Muscle of back (tissue), 13 donors: ENCODE measurements at places on chromosomes 13 and 19. TPM values are rescaled to one million over a fixed set of nuclear protein-coding genes. Genes with fewer than 3 reads are reported as not detected.

GRCh38 chr13:63370101-63370500 lies 1954.5 kb upstream of the PCDH20 start:
- DNase-seq = no peak

DNA sequence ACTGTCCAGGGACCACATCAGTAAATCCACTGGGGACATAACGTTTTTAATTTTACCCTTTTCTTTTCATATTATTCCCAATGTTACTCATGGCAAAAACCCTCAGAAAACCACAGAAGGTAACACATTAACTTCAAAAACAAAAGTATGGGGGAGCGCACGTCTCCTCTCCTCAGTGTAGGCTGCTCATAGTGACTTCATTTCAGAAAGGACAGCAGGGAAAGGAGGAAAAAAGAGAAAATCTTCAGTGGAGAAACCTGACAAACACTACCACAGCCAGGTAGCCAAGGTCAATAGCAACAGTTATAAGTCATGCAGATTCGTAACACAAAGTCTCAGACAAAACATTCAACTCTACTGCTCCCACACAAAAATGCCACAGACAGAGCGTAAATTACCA lies 21.4 kb downstream of the DZIP1 start:
- no peak for DNase-seq

The CGB2 gene
- polyA plus RNA-seq = not detected

- DNase-seq = no peak
These were observed 46.2 kb downstream of the ZNF557 start for GRCh38 chr19:7115721-7116120.

- no peak for DNase-seq
These were observed 105.8 kb downstream of the LACC1 start for GRCh38 chr13:43985422-43986072.

- no peak for DNase-seq
These were observed 390.5 kb downstream of the FGF9 start for GRCh38 chr13:22061371-22061805.

The RASIP1 gene
- 19.1 TPM for polyA plus RNA-seq

DNA sequence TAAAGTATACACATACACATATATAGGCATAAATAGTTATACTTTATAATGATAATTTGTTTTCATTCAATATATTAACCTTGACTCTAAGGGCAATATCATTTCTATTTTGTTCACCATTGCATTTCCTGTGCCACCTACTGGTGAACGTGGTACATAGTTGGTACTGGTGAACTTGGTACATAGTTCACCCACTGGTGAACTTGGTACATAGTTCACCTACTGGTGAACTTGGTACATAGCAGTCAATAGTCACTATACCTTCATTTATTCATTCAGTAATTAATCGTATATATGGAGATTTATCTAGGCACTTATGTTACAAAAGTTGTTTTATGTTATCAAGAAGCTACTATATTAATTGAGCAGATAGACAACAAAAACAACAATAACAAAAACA lies 172.6 kb upstream of the ATXN8OS start:
- no peak for DNase-seq

DNA sequence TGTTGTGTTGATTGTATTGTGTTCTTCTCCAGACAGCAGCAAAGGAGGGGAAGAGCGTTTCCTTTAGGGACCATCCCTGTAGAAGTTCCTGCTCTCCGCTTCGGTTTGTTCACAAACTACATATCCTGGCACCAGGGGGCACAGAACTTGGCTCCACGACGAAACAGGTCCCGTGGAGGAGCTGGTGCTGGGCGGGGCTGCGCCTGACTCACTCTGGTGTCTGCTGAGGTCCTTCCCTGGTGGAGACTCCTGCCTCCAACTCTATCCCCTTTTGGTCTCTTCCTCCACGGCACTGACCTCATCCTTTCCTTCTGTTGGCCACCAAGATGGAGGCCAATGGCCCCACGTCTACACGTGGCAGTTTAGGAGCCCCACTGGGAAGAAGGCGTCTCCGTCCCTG lies 14.7 kb downstream of the TMPRSS9 start:
- no peak for DNase-seq

The ZNF730 gene
- 3.0 TPM for polyA plus RNA-seq

- no peak for DNase-seq
These were observed 88.6 kb downstream of the DCT start for GRCh38 chr13:94390881-94391280.

- DNase-seq = no peak
These were observed 34.4 kb downstream of the NUP58 start for GRCh38 chr13:25335856-25336255.

- DNase-seq = no peak
These were observed 139.1 kb downstream of the ZNF675 start for GRCh38 chr19:23547816-23548430.

GRCh38 chr19:15266683-15267082 lies 34.4 kb upstream of the EPHX3 start:
- DNase-seq = no peak

- peak; percentile 86 for DNase-seq
These were observed 342.4 kb downstream of the KCNRG start for GRCh38 chr13:50357586-50358118.

- no peak for DNase-seq
These were observed 8.0 kb downstream of the KLC3 start for GRCh38 chr19:45348367-45349125.

DNA sequence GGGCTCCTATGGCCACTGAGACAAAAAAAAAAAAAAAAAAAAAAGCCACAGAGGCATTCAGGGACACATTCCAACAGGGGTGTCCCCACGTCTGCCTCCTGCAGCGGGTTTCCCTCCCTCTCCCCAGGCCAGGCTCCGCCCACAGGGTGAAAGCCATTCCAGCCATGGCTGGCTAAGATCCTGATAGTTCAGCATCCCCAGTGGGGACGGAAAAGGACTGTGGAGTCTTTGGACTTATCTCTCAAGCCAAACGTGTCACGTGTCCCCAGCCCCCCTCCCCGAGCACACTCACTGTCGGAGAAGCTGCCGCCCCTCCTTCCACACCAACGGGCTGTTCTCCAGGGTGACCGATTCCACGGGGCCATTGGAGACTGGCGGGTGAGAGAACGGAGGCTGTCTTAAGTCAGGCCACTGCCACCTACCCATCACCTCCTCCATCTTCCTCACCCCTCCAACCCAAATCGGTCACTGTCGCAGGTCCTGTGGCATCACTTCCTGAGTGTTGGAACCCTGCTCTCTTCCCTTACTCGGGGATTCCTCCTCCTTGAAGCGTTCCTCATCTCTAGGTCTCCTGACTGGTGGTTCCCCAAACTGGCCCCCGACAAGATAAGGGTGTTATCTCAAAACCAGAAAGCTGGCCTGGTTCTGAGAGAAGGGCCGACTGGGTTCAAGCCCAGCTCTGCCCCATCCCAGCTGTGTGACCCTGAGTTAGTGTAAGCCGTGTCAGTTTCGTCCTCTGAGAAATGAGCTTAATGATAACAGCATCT lies 9.1 kb upstream of the FKRP start:
- DNase-seq = no peak

DNA sequence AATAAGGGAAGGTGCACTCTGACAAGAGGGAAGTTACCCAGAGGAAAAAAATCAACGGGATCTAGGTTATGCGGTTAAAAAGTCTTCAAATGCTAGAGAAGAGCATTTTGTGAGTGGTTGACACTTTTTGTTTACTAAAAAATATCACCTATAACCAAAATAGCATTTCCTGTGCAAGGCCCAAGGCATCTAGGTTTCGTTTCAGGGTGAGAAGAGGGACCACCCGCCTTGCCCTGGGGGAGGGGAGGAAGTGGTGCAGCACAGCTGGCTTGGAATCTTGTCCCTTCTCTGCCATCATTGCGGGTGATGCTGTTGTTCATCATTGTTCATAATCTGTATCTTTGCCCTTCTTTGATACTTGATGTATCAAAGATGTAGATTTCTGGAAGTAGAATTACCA lies 80.6 kb downstream of the NUFIP1 start:
- DNase-seq = no peak

GRCh38 chr19:1259876-1260748 lies 9.0 kb upstream of the CIRBP start:
- DNase-seq = no peak

- no peak for DNase-seq
These were observed 721 bp downstream of the TNFSF11 start for GRCh38 chr13:42574435-42575311.

DNA sequence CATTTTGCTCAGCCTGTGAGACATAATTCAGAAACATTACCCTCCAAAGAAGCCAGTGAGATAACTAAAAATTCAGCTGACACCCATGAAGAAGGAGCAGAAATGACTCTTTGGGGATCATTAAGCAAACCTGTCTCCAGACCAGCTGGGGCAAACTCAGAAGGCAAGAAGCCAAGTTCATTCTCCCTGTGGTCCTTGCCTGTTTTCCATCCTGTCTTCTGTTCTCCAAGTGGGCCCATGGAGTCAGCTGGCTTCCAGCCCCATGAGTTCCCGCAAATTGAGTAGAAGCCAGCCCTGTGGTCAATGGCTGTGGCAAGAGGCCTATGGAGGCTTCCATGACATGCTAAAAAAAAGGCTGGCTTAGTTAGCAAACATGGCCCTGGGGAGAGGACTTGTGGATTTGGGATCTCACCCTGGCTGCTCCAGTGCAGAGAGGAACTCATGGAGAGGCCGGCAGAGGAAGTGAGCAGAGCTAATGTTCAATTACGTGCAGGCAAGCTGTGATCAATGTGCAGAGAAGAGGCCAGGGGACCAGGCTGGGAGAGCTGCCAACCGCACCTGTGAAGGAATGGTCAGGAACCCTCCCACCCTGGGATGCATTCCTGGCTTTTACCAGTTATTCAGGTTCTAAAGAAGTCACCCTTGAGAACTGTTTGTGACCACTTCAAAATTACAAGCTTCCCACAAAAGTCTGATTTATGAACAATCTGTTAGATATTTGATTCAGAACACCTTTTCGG lies 229.1 kb downstream of the TSHZ3 start:
- no peak for DNase-seq

GRCh38 chr13:106562301-106562700 lies 5.6 kb downstream of the ARGLU1 start:
- DNase-seq = no peak

The ZNF681 gene
- 2.9 TPM for polyA plus RNA-seq

GRCh38 chr19:40217934-40218890 lies at the start of gene TTC9B:
TSS of gene TTC9B (minus strand) at chr19:40218384. CDS start at chr19:40218381, 3 bp downstream.
- no peak for DNase-seq

DNA sequence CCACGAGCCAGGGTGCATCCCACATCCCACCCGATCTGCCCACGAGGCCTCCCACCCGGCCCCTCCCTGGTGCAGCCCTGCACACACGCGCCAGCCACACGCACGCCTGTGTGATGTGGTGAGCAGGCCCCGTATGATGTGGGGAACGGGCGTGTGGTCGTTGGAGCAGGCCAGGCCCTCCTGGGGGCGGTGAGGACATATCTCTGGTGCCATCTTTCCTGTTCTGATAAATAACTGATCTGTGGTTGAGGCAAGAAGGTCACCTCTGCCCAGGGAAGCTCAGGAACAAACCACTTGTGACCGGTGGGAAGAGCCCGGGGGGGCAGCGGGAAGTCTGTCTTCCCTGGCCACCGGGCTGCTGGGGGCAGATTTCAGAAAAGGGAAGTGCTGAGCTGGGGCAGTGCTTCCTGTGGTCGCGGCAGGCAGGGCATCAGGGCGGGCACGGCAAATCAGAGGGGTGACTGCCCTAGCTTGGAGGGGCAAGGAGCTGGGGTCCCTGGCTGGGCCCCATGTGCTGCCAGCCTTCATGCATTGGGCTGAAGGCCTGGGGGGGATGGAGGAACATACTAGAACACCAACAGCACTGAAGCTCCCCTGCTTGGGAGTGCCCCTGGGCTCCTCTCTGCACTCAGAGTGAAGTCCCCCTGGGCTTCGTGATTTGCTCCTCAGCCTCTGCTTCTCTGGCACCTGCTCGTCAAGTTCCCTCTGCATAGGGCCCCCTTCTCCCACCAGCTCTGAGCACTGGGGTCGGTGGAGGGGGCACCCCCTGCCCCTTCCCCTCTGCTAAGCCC lies 35.2 kb upstream of the SLC7A10 start:
- no peak for DNase-seq

GRCh38 chr13:53460796-53461195 lies 432.2 kb downstream of the OLFM4 start:
- DNase-seq = no peak

- no peak for DNase-seq
These were observed 275.9 kb downstream of the LHFPL6 start for GRCh38 chr13:39327172-39327479.

DNA sequence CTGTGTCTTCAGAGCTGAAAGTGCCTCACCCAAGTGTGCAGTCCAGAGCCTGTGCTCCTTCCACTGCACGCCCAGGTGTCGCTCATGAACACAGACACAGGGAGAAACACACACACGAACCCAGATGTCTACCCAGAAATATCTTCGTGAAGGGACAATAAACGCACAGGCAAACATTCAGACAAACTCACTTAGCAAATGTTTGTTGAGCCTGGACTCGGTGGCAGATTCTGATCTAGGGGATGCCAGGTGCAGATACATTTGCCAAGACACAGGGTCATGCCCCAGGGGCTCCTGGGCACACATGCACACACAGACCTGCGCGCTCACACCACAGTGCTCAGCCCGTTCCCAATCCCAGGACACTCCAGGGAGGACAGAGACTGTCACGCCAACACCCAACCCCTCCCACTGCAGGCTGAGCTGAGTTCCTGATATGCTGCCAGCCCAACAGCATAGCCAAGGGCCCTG lies 31.9 kb downstream of the SCGB2B2 start:
- DNase-seq = peak; percentile 20

DNA sequence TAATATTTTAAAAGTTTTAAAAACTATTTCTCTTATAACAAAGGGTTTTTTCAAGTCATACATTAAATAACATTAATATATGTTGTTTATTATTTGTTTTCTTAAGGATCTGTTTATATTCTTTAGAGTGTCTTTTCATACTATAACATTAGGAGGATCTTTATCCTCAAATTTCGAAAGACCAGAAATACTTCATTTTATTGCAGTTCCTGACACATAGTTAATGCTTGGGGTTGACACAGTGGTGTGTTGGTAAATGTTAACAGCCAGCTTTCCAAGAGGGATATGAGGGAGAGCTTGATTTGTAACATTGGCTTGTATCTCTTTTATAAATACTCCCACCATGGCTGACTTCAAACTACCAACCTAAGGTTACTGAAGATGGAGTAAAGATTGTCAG lies 126.6 kb upstream of the KLF5 start:
- DNase-seq = no peak

GRCh38 chr19:41699231-41699967 lies 9.0 kb upstream of the CEACAM5 start:
- no peak for DNase-seq

DNA sequence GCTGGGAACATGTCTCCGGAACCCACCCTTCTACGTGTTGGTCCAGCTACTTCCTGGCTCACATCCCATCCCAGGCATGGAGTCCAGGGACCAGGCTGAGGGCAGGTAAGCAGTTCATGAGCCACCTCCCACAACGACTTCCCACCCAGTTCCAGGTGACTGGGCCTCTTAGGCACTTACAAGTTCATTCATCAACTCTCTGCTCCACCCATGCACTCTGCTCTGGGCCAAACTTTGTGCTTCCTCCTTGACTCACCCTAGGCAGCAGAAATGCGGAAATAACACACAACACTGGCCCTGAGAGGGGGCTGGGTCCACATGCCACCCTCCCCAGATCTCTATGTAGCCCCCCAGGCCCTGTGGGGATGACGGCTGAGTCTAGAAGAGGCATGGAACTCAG lies 20.5 kb downstream of the IQCN start:
- no peak for DNase-seq

- no peak for DNase-seq
These were observed 93.8 kb upstream of the ARHGEF7 start for GRCh38 chr13:111021270-111021669.

GRCh38 chr13:21138561-21138960 lies 37.8 kb downstream of the SKA3 start:
- no peak for DNase-seq
